Naive thymus-derived CD8-positive, alpha-beta T cell (primary cell): ENCODE measurements at places on chromosomes 16 and 17.

GRCh38 chr16:86984343-86984742 lies 332.8 kb downstream of the C16orf95 start:
- DNase-seq = no peak

- no peak for DNase-seq
Measured at GRCh38 chr17:28698253-28698941, 13.3 kb downstream of the PROCA1 start.

- DNase-seq = no peak
Measured at GRCh38 chr17:2157675-2158395, 102.9 kb downstream of the HIC1 start.

- no peak for DNase-seq
Measured at GRCh38 chr16:11183035-11183812, 72.8 kb downstream of the SOCS1 start.

GRCh38 chr16:22923491-22923890 lies 109.5 kb downstream of the HS3ST2 start:
- DNase-seq = no peak

DNA sequence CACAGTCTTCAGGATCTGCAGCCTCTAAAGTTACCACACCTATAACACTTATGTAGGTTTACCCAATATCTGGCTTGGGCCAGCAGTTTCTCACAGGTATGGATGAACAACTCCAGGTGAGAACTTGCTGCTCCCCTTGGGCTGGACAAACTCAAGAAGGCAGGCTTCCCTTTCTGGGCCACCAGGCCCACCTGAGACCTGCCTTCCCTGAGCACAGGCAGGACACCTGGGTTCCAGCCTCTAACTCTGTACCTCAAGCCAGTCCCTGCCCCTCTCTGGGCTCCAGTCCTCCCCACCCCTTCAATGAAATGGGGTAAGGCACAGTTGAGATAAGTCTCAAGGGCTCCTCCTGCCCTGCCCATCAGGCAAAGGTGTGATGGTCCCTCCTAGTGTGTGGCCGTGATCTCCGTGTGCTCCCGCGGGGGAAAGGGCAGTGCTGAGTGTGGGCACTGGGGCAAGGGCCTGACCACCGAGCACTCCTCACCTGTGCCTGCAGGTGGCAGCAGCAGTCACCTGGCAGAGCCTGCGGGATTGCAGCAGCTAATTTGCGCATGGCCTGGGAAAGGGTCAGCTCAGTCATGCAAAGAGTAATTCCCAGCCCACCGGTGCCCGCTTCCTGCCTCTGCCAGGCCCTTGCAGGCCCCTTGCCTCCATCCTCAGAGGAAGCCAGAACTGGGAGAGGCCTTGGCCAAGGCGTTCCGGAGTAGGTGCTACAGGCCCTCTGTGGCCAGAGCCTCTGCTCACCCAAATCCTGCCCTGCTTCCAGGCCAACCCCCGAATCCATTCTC lies 28.2 kb upstream of the ADGRG1 start:
- DNase-seq = no peak

GRCh38 chr17:3514873-3515272 lies 39.1 kb downstream of the ASPA start:
- DNase-seq = peak; percentile 22

DNA sequence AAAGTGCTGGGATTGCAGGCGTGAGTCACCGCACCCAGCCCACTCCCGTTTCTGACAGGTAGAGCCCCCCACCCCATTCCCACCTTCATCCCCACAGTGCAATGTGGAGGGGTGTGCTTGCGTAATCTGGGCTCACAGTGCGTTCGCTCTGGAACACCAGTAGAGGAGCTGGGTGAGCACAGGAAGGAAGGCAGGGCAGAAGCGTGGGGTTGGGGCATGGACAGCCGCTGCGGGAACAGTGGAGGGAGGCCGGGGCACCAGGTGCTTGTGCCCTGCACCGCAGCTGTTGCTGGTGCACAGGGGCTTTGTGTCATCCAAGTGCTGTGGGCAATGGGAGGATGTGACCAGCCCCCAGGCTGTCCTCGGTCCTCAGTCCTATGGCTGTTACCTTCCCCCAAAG lies 24.7 kb downstream of the KDM8 start:
- DNase-seq = no peak

- no peak for DNase-seq
Measured at GRCh38 chr16:47599512-47599911, 138.4 kb downstream of the PHKB start.

GRCh38 chr17:34228781-34229180 lies 26.3 kb upstream of the CCL2 start:
- no peak for DNase-seq

- DNase-seq = no peak
Measured at GRCh38 chr17:17381446-17382064, 78.4 kb downstream of the NT5M start.

DNA sequence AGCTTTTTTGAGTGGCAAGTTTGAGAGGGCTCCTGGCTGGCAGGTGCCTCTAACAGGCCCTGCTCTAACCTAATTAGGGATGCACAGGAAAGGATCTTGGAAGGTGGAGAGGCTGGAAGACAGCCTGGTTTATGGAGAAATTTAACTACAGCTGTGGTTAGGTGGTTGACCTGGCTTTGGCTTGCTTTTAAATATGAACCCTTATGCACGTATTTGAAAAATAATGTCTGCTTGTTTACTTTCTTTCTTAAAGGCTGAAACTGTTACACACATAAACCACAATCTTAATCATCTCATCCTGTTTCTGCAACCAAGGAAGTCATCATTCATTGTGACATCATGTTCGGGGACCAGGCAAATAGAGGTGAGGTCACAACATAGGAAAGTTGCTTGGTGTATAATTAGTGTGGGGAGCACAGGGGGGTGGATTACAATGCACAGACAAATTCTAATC lies 23.1 kb upstream of the DHRS13 start:
- DNase-seq = peak; percentile 55
